ENCODE measurements at places on chromosomes 4 and X.

- no peak for DNase-seq
Measured at GRCh38 chrX:2697306-2697705, 6.2 kb downstream of the CD99 start.

GRCh38 chr4:3765271-3766035, 732 bp upstream of the ADRA2C start:
- DNase-seq, result peak; percentile 37

DNA sequence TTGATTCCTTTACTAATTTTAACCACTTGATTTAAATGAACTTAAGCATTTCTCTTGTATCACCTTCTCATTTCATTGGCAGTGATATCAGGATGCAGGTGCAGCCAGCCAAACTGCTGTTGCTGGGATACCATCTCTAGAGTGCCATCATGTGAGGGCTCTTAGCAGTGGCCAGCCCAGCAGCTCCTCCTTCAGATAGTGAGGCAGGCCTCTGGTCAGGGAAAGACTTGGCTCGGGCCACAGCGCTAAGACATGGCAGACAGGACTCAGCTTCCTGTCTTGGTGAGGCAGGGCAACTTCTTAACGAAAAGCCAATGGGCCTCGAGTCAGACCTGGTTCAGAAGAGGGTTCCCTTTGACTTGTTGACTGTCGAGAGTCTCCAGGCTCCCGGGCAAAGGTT, 50.0 kb downstream of the NOP14 start:
- DNase-seq, result no peak

DNA sequence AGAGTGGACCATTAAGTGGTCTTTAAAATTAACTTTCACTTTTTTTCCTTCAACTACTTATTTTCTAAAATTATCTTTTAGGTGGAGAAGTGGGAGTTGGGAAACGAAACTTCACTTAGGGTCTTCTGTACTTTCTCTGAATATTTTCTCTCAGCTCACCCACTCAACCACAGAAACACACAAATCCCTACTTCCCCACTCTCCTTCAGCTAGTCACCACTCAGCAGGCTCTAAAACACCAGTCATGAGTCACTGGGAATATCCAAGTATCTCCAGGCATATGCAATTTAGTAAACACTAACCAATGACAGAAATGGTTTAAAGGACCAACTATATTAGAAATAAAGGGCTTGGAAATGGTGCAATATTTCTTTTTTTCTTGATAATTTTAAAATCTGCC, 153.0 kb upstream of the RPS6KA6 start:
- DNase-seq, result no peak

DNA sequence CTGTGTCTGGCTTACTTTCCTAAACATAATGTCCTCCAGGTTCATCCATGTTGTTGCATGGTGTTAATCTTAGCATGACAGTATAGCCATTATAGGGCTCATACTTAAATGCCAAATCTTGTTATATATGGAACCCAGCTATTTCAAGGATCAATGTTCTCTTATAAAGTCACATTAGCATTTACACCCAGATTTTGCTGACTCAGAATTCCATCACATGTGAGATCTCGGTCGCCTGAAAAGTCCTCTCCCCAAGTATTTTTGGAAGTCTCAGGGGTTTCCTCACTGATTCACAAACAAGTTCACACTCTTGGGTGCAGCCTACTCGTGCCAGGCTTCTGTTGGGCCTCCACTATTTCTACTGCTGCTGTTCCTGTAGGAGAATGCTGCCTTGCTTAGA, 19.9 kb upstream of the C4orf51 start:
- DNase-seq, result no peak

DNA sequence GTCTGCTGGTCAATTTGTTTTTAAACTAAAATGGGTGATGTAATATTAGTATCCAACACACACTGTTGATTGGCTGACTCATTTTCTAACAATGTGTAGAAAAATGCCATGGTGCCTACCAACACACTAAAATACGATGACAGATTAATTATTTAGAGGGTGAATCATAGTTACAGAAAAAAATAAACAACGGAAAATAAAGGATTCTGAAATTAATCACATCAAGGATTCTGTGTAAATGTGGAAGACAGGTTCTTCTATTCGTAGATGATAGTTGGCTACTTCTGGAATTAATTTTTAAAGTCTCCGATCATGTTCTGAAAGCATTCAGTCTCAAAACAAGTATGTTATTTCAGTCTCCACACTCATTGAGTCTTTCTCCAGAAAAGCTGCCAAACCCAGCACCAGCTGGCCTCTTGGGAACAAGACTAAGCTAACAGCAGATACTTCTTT, 8.2 kb upstream of the IQCM start:
- DNase-seq, result no peak

- no peak for DNase-seq
Measured at GRCh38 chr4:177568931-177569330, 126.7 kb upstream of the AGA start.

- no peak for DNase-seq
Measured at GRCh38 chrX:47296766-47297365, 64.1 kb downstream of the USP11 start.

- DNase-seq, result no peak
Measured at GRCh38 chr4:101348995-101349800, 1.9 kb upstream of the PPP3CA start.

- DNase-seq, result no peak
Measured at GRCh38 chr4:155548173-155548572, 118.5 kb upstream of the GUCY1A1 start.

- no peak for DNase-seq
Measured at GRCh38 chrX:134174859-134175258, 62.1 kb upstream of the CCDC160 start.

- no peak for DNase-seq
Measured at GRCh38 chr4:73744203-73744602, 3.8 kb downstream of the CXCL8 start.

DNA sequence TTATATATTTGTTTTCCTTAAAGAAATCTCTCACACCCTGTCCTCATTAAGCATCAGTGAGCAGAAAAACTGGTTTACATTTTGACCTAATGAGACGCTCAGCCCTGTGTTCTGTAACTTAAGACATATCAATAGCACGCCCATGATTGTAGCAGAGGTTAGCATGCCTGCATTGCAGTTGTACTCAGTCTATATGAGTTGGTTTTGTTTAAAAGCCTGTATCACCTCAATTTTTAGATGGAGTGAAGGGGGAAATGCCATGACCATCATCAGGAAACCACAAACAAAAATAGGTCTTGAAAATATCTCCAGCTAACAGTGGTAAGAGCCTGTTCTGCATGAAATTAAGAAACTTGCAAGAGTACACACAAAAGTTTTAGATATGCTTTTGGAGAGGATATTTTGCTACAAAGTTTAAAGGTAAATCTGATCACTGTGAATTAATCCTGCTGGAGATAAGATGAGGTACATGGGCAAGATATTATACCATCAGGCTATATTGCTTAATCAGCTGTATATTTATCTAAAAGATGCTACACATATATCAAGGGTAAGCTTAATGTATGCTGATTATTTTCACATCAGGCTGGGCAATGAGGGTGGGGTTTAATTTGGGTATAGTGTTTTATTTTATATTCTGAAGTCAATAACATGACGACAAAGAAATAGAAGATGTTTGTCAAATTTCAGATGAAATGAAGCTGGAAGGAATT, 13.1 kb upstream of the COQ2 start:
- DNase-seq, result no peak

DNA sequence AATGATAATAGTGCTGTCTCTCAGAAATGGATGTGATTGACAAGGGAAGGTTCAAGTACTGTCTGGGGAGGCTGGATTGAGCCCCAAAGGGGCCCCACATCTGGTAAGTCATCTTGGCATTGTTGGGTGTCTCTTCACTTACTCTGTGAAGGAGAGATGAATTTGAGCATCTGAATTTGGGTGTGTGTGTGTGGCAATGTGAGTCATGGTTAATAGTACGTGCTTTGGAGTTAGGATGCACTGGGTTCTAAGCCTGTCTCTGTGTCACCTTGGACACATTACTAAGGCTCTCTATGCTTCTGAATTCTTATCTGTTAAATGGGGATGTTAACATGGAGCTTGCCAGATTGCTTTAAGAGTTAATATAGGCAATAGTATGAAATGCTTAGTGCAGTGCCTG, 80.4 kb downstream of the FRAS1 start:
- DNase-seq, result no peak

DNA sequence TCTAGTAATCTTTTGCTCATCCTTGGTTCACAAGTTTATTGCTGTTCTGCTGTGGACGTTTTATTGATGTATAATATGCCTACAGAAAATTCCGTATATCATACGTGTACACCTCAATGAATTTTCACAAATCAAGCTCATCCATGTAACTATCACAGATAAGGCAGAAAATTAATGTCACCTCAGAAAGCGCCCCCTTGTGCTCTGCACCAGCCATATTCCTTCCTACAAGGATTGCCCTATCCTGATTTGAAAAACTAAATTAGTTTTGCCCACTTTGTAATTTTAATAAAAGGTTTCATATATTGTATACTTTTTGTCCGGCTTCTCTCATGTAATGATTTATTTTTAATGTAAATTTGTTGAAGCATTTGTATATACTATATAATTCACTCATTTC, 390.8 kb downstream of the ADGRL3 start:
- DNase-seq, result no peak

GRCh38 chrX:85243761-85244449, at the start of the genes SATL1 and ZNF711:
Gene SATL1, minus strand, starts transcription at chrX:85243779. Its CDS starts 134,811 bp downstream, at chrX:85108968.
Gene ZNF711, plus strand, starts transcription at chrX:85243991. Its CDS starts 3,582 bp downstream, at chrX:85247573.
- DNase-seq, result no peak

GRCh38 chr4:157888281-157888680, 284.5 kb downstream of the GASK1B start:
- no peak for DNase-seq

DNA sequence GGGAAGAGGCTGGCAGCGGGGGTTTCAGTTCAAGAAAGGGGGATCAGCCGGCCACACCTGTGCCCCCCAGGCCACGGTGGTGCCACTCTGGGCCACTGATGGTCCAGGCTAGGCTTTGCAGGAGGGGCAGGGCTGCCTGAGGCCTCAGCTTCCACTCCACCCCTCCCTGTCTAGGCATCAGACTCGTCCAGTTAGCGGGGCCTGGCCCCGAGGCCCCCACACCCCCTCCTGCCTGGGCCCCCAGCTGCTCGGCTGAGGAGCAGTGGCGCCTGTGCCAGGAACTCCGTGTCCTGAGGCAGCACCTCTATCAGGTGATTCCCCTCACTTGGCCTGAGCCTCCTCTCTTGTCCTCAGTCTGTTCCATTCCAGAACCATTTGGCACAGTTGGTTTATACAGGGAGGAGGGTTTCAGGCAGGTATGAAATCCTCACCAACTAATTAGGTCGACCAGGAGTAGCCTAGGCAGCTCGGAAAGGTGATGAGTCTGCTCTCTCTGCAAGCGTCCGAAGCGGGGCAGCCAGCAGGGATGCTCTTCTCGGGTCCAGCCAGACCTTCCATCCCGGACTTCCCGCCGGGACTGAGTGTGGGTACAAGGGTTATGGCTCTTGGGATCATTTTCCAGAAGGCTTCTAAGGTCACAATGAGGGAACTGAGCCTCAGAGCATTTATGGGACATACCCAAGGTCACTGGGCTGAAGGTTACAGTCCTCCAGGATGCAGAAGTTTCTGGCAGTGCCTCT, 2.1 kb downstream of the NSG1 start:
- DNase-seq, result no peak

GRCh38 chr4:106690487-106690886, 321.9 kb upstream of the GIMD1 start:
- DNase-seq, result no peak

- DNase-seq, result no peak
Measured at GRCh38 chr4:17545374-17546140, 30.6 kb downstream of the CLRN2 start.

DNA sequence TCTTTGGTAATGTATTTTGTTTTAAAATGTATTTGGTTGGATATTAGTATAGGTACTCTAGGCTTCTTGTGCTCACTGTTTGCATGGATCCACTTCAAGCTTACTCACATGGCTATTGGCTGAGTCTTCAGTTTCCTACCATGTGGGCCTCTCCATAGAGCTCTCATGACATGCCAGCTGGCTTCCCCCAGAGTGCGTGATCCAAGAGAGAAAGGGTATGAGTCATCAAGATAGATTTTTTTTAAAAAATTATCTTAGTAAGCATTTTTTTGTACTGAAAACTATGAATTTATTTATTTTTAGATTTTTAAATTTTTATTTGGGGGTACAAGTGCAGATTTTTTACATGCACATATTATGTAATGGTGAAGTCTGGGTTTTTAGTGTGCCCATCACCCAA, 219.1 kb upstream of the AMOT start:
- no peak for DNase-seq

DNA sequence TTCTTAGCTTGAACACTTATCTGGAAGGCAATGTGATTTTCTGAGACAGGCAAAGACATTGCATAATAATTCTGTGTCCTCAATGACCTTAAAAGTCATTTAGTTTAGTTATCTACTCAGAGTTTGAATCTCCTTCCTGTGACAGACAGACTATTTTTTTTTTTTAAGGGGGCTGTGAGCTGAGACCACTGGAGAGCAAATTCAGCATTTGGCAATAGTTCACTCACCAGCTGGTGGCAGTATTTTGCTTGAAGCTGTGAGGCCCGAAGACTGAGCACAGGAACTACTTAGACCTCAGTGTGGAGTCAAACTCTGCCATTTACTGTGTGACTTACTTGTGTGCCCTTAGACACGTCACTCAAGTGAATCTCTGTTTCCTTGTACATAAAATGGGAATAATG, 22.9 kb upstream of the CPE start:
- DNase-seq, result no peak

- DNase-seq, result no peak
Measured at GRCh38 chrX:48694776-48695533, 1.6 kb upstream of the SUV39H1 start.

- DNase-seq, result no peak
Measured at GRCh38 chr4:173424899-173425805, 26.2 kb upstream of the SCRG1 start.

GRCh38 chr4:15043226-15043625, 40.9 kb downstream of the CPEB2 start:
- no peak for DNase-seq

GRCh38 chr4:145180298-145181090, at the start of gene OTUD4:
Gene OTUD4, minus strand, starts transcription at chr4:145180589. Its CDS starts 616 bp downstream, at chr4:145179973.
- DNase-seq, result peak; percentile 93

GRCh38 chr4:87101543-87102199, 118.7 kb downstream of the KLHL8 start:
- no peak for DNase-seq

DNA sequence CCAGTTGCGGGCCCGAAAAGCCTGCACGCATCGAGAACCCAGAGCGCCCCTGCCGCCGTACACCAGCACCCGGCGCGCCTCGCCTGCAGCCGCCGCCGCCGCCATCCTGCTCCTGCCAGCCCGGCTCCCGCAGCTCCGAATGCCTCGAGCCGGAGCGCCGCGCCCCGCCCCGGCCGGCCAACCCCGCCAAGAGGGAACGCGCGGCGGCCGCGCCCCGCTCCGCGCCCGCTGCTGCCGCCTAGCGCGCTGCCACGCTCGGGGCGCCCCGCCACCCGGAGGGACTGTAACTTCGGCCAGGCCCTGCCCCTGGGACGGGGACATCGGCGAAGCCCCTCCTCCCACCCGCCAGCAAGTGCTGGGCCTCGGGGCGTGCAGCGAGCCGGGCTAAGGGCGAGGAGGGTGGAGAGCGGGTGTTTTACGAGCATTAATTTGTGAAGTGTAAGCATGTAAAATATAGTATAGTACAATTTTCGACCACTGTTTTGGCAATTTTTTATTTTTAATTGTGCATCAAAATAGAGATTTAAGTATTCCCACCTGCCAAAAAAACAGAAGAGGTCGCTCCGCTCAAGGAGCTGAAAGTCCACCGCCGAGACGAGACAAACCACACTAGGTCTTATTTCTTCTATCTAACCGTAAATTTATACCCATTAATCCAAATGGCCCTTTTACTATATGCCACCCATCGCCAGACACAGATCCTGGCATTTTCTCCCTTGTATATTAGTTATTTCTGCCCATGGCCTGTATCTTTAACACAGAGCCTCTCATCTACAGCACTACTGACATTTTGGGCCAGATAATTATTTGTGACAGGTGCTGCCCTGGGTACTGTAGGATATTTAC, at the start of gene QDPR:
Gene QDPR, minus strand, starts transcription at position 141 of the 846 bp plus-strand sequence. Its CDS starts 36 bp downstream, at position 105.
- DNase-seq, result peak; percentile 85

Data from stimulated activated CD4-positive, alpha-beta T cell treated with anti-CD3 and anti-CD28 coated beads, Interleukin-2, amount 100 ng/mL, for 24 hours (primary cell).